AG09309 (cell line): ENCODE measurements at places on chromosomes 6 and 20.

DNA sequence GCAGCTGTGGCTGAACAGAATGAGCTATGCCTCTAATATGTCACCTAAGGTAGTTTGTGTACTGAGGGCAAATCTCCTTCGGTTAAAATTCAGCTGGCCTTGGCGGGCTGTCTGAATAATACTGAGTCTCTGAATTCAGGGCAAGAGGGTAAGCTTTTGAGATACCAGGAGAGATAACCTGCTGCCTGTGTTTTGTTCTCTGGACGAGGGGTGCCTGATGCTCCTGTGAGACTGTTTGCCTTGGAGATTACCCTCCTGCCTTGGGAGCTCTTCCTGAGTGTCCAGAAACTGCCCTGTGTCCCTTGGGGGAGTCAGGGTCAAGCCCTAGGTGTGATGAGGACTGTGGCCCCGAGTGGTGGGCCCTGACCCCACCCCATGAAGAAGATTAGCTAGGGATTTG, 282.9 kb downstream of the KIF16B start:
- DNase-seq: no peak

DNA sequence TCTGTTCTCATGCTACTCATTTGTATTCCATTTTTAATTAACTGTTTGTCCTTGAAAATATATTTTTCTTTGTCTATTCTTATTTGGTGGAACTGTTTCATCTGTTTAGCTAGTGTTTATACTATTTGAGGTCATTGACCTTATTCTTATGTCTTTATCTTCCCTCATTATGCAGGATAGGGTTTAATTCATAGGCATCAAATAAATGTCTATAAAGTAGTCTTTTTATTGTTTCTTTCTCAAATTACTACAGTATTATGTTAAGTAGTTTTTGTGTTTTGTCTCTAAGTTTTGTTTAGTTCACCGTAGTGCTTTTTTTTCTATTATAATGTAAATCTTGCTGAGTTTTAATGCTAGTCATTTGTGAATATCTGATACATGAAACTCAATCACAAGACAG, 19.0 kb downstream of the TIAM2 start:
- DNase-seq: no peak

- no peak for DNase-seq
Measured at GRCh38 chr6:14724549-14724948, 521.3 kb upstream of the JARID2 start.

DNA sequence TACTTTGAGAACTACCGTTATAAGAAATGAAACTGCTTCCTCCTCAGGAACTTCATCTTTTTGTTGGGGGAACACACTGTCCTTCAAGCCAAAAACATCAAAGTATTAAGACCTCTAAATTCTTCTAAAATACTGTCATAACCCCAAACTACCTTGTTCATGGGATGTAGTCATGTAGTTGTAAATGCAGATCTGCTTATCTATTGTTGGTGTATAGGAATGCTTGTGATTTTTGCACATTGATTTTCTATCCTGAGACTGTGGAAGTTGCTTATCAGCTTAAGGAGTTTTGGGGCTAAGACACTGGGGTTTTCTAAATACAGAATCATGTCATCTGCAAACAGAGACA, 282.9 kb upstream of the RUNX2 start:
- no peak for DNase-seq

DNA sequence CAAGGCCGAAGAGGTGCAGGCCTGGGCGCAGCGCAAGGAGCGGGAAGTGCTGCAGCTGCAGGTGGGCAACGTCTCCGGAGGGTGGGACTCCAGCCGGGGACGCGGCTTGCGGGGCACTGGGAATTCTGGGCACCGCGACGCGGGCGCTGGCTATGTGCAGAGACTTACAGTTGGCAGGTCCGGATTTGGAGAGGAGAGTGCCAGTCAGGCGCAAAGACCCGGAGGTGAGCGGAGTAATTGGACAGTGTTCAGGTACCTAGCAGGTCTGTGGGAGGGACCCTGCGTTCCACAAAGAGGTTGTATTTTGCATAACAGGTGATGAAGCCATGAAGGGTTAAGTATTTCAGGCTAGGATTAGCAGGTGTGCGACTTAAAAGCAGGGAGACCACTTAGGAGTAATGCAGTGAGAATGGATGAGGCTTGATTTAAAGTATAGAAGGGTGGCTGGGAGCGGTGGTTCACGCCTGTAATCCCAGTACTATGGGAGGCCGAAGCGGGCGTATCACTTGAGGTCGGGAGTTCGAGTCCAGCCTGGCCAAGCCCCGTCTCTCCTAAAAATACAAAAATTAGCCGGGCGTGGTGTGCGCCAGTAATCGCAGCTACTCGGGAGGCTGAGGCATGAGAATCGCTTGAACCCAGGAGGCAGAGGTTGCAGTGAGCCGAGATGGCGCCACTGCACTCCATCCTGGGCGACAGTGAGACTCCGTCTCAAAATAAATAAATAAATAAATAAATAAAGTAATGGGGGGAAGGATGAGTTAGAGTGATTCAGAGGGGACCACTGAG, 1.0 kb downstream of the MRPS26 start:
- DNase-seq: no peak

DNA sequence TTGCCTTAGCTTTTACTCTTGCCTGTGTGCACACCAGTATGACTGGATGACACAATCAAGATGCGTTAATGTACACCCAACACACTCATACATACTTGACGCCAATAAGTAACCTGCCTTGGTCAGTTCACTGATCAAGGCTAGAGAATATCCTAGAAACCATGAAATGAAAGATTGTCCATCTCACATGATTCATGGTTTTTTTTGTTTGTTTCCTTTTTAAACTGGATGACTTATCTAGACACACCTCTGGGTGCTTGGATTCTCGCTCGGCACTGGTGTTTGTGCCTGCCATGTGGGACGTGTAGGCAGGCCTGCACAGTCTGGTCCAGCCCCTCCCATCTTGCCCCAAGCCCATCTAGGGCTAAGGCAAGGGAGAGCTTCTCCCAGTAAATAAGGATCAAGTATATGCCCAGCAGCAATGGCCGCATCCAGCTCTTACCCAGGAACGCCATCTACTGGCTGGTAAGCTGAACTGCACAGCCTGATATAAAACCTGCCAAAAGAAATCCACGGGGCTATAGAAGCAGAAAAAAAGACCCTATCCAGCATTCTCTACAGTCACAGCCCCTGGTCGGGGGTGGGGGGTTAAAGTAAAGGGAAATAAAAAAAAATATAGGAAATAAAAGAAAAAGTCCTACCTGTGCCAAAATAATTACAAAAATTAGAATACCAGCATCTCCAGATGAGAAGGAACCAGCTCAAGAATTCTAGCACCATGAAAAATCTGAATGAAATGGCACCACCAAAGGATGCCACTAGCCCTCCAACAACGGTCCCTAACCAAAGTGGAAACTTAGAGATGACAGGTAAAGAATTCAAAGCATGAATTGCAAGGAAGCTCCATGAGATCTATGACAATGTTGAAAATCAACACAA, 73.3 kb downstream of the OTOR start:
- DNase-seq: no peak

GRCh38 chr6:9398071-9398766, 962.9 kb upstream of the SLC35B3 start:
- DNase-seq: no peak

DNA sequence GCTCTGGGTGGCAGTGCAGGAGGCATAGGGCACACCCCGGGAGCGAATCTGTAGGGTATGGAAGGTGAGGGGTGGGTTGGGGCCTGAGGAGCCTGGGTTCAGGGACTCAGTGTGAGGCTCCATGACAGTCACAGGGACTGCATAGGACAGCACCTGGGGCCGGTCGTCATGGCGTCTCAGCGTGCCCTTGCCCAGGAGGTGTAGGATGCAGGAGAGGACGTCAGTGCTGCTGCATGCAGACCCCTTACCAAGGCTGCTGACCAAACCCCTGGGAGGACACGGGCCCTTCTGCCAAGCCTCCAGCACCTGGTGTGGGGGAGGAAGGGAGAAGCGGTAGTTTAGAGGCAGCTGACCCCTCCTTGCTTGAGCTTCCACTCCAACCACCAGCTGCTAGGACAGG, 15.9 kb downstream of the CUL7 start:
- no peak for DNase-seq

- DNase-seq: no peak
Measured at GRCh38 chr20:61930776-61931475, 134.8 kb downstream of the TAF4 start.

GRCh38 chr6:92715991-92716390, 703.4 kb downstream of the EPHA7 start:
- no peak for DNase-seq

GRCh38 chr20:48349656-48350055, 478.1 kb downstream of the PREX1 start:
- no peak for DNase-seq

DNA sequence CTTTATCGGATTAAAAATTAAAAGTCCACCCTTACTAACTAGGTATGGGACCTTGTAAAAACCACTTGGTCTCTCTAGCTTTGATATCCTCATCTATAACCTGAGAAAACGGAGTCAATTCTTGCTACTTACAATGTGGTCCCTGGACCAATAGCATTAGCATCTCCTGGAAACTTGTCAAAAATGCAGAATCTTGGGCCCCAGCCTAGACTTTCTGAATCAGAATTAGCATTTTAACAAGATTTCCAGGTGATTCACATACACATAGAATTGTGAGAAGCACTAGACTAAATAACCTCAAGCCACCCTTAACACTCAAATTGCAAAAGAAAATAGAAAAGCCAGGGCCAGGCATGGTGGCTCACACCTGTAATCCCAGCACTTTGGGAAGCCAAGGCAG, 96.6 kb downstream of the RNGTT start:
- DNase-seq: no peak

DNA sequence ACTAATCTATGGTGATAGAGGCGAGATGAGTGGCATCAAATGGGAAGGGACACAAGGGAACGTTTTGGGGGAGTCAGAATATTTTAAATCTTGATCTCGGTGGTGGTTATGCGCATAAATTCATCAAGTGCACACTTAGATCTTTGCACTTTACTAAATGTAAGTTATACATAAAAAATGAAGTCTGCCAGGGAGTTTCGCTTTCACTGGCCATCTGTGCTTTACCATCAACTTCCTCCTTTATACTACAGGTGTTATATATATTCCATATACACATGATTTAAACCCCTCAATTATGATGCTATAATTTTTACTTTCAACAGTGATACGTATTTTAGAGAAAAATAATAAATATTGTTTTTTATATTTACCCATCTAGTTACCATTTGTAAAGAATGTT, 97.6 kb upstream of the AKIRIN2 start:
- DNase-seq: no peak

DNA sequence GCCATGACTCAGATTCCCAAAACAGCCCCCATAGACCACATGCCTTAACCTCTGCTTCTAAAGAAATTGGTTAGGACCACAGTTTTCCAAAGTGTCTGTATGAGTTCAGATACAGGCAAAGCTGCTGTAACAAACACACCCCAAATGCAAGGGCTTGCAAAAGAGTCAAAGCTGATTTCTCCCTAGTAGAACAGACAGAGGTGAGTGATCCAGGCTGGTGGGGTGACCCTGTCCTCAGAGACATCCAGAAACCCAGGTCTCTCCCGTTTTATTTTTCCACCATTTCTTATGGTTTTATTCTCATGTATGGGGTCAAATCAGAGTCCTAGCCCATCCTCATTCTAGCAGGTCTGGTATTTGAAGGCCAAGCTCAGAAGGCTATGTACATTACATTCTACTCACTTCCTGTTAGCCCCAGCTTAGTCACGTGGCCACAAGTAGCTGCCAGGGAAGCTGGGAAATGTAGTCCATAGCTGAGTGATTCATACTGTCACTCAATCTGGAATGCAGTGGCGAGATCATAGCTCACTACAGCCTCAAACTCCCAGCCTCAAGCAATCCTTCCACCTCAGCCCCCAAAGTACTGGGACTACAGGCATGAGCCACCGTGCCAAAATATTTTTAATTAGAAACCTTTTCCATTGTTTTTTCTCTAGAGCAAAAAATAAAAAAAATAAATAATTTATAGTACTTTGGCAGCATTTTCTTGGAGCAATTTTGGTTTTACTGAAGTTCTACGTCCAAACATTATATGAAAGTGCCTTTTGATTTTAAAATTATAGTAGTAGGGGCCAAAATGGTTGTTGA, 175.2 kb downstream of the ZMYND8 start:
- no peak for DNase-seq

DNA sequence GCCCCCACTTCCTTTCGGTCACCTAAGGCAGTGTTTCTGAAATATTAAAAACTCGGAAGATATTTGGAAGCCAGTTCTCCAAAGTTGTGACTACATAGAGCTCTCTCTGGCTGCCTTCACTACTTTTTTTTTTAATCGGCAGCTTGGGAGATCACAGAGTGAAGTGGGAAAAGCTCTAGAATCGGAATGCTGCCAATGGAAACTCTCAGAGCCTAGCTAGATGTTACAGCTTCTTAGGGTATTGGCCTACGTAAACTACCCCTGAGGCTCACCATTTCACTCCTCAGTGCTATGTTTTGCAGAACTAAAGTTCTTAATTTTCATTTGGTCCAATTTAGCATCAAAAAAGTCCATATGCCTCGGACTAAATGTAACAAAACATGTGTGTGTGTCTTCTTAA, 14.5 kb downstream of the SERPINB1 start:
- no peak for DNase-seq

- DNase-seq: no peak
Measured at GRCh38 chr6:102799051-102799450, 1405.5 kb downstream of the GRIK2 start.

DNA sequence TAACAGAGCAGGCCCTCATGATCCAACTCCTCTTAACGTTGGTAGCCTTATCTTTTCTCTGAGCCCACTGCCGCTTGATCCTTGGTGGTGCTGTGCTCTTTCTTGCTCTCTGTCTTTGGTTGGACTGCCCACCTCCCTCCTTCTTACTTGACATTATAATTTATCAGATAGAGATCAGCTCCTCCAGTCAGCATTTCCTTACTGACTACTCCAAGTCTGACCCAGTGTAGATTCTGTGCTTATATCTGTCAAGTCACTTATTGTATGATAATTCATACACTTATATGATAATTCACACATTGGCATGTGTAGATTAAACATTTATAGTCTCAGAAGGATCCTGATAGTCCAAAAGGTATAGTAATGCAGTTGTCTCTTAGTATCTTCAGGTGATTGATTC, 18.1 kb downstream of the PTPRA start:
- no peak for DNase-seq
